ENCODE measurements at places on chromosomes 6 and 20.

- DNase-seq = no peak
Observed at GRCh38 chr6:148382861-148383260, 40.2 kb downstream of the SASH1 start.

- no peak for DNase-seq
Observed at GRCh38 chr6:78199044-78199443, 546.2 kb downstream of the MEI4 start.

DNA sequence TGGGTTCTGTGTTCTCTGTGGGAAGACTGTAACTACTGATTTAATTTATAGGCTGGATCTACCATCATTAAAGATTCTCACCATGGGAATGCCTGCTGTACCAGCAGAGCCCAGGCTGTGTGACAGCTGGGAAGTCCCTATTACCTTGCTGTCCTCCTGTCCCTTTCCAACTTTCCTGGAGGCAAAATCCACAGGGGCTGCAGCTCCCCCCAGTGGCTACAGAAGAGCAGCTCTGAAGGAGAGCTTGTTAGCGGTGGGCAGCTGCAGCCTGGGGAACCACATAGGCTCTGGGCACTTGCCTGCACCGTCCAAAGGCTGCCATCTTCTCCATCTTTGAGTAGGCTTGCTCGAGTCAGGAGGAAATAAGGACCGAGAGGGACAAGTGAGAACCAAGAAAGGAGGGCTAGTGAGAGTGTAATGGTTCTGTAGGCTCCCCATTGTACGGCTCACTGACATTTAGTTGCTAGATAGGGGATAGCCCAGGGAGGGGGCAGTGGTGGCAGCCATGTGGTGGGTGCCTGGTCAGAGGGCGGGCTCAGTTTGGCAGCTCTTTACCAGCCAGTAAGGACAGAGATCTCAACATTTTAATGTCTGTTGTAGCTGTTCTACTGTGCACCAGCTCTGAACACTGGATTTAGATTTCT is 155.1 kb upstream of the MLIP start:
- no peak for DNase-seq

- DNase-seq = no peak
Observed at GRCh38 chr6:16651871-16652270, 109.4 kb downstream of the ATXN1 start.

DNA sequence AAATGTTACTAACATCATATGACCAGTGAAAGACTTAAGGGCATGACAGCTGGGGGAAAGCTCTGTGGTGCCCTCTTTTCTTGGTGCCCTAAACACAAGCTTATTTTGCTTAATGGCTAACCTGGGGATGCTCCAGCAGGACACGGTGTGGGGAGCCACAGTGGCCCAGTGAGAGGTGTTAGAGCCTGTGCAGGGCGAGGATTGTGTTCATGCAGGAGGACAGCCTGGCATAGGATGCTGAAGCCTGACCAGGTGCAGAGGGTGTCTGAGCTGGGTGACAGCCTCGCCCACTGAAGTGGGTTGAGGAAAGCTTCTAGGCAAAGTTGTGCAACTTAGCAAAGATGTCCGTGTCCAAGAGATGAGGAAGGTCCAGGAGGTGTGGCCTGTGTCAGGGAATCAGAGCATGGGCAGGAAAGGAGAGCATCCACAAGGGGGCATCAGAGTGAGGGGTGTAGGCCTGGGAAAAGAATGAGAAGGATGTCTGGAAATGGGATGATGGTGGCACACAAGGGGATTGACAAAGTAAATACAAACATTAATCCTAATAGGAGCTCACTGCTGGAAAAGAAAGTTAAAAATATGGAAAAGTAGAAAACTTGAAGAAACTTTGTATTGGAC is 33.9 kb downstream of the SLC17A4 start:
- DNase-seq = peak; percentile 8

DNA sequence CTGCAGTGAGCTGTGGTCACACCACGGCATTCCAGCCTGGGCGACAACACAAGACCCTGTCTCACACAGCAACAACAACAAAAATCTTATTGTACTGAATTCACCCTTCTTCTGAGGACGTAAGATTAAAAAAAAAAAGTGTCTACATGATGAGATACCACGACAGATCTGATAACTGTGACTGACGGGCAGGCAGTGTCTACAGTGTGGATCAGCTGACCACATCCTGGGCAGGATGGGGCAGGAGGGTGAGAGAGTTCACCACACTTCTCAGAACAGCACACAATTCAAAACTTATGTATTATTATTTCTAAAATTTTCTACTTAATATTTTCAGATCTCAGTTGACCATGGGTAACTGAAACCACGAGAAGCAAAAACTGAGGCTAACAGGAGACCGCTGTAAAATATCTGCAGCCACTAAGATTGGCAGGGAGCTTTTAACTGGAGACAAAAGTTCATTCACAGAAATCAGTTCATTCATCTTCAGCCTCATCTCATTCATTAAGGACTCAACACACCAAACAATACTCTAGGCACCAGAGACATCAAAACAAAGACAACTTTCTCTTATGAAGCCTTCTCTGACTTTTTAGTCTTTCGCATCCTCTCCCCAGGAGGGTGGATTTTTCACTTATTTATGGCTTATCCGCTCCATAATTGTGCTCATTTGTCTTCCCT is 15.7 kb upstream of the NHSL1 start:
- no peak for DNase-seq

GRCh38 chr6:13407709-13408695 is 79.4 kb downstream of the GFOD1 start:
- no peak for DNase-seq

DNA sequence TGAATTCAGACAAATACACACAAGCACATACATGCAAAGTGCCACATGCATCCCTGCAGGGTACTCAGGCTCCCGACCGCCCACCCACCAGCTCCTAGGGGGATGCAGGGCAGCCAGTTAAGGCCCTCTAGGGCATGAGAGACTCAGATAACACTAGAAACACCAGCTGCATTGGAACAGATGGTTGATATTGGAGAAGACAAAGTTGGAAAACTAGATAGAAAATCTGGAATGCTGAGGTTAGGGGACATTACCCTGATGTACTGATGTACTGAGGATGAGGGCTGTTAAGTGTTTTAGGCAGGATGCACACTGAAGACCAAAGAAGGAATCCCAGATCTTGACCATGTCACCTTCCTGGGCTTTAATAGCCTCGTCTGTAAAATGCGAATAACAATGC is 134.6 kb upstream of the ECI2 start:
- no peak for DNase-seq

DNA sequence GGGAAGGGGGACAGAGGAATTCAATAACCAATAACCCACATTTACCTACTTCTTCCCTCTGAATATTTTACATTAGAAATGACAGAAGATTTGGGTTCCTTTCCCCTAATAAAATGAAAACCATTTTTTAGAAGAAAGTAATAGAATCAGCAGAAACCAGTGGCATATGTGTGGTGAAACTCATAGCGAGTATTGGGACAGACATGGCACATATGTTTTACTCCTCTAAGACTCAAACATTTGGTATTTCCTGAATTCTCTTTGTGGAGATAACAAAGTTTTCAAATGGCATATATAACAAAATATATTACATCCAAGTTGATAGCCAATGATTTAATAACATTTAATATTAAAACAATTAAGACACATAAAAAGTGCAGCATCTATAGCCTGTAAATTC is 12.9 kb upstream of the BEND3 start:
- no peak for DNase-seq

- DNase-seq = no peak
Observed at GRCh38 chr6:31640612-31641011, 11.8 kb downstream of the BAG6 start.

DNA sequence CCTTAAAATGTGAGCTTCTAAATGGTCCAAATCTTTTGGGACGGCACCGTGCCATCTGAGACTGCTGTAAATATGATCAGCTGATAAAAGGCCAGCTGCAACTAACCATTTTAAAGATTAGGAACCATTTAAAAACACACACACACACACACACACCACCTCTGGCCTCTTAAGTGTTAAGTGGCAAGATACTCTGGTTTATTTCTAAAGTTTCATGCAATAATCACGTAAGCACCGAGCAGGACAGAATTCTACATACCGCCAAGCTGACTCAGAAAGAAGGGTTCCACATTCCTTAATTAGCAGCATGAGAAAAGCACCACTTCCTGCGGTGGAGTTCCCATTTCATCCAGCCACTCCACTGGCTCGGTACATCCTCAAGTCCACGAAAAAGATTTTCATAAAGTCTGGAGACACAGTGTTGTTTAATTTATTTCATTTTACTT is 17.8 kb upstream of the ZNF217 start:
- no peak for DNase-seq

GRCh38 chr6:43129434-43130194 is 41.5 kb upstream of the SRF start:
- no peak for DNase-seq

DNA sequence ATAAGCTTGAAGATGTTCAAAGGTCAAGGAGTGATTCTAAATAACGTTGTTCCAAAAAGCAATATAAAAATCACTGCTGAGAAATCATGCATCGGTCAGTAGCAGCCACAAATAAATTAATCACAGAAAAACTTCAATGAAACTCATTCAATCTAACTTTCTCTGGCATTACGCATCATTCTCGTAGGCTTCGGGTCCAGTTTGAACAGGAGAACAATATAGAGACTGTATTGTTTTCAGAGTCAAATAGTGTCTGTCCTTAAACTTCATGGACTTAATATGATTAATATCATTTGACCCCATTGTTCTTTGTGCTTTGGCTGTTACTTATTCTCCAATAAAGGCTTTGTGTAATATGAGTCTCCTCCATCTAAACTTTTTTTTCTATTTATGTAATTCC is 200.4 kb downstream of the C6orf118 start:
- DNase-seq = no peak

DNA sequence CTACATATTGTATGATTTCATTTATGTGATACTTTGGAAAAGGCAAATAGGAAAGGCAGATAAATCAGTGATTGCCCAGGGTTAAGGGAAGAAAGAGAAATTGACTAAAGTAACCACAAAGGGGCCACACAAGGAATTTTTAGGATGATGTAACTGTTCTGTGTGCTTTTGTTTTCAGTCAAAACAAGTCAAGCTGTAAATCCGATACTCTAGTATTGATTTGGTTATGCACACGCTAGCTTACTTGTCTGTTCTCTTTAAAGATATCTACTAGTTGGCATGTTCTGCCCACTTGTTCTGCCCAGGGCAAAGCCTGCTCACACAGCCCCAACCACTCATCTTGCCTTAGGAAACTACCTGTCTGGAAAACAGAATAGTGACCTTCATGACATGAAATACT is 6.4 kb downstream of the FBXL4 start:
- no peak for DNase-seq

DNA sequence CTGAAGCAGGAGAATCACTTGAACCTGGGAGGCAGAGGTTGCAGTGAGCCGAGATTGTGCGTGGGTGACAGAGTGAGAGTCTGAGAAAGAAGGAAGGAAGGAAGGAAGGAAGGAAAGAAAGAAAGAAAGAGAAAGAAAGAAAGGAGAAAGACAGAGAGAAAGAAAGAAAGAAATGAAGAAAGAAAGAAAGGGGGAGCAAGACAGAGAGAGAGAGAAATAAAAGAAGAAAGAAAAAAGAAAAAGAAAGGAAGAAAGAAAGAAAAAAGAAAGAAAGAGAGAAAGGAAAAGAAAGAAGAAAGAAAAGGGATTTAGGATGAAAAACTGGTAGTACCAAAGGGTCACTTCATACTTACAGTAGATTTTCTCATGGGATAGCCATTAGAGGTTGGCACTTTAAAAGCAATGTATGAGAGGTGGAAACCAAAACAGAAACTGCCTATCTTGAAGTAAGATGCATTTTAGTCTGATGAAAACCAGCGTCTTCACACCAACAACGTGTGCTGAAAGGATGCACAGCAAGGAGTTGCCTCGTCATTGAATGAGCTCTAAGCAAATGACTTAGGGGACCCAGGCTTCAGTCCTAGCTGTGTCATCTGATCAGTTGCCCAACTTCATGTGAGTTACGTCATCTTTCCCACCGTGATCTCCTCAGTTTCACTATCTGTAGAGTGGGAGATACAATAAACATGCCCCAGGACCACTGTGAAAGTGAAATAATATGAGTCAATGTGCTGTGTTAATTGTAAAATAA is 133.9 kb upstream of the NEDD9 start:
- peak; percentile 42 for DNase-seq

GRCh38 chr6:83613378-83613777 is 95.5 kb downstream of the SNAP91 start:
- DNase-seq = no peak

- no peak for DNase-seq
Observed at GRCh38 chr6:167898673-167899311, 72.1 kb downstream of the AFDN start.

GRCh38 chr6:77466451-77467437 is 3.5 kb upstream of the HTR1B start:
- no peak for DNase-seq

DNA sequence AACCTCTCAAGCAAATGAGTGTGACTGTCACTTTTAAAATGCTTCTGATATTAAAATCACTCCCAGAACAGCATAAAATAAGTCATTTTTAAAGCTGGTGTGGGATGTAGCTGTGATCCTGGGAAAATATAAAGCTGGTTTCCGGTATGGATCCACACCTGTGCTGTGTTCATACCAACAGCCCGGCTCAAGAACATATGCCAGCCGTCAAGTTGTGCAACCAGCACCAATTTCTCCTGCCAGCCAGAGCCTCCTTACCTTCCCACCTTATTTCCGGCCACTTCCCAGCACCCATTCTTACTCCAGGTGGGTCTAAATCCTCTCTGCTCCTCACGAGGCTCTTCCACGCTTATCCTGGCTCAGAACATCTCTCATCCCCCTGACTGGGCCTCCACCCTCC is 50.9 kb upstream of the RPS6KA2 start:
- no peak for DNase-seq

DNA sequence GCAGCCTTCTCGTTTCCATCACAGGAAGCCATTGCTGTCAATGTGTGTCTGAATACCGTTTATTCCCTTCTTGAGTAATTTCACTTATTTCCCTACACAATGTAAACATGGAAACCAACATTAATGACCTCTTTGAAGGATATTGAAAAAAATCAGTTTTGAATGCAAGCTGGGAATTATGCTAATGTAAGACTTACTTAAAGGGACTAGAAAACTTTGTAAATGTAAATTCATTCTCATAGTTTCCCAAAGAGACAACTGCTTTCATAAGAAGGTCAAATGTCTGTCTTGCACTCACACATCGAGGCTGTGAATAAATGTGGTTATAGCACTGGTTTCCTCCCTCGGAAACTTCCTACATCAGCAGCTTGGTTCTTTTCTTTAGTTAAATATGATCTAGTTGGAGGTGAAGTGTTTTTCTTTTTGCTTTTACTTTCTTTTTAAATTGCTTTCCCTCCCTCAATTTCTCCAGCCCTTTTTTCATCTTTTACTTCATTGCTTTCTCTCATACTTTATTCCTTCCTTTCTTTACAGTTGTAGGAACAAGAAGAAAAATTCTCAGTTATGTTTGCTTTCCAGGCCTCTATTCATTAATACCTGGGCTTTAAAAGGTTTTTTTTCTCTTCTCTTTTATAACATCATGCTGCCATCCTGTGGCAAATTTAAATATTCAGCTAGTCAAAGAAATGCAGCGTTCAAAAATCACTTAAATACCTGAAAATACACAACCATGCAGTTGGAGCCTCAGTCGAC is 108.3 kb downstream of the TNFAIP3 start:
- no peak for DNase-seq

GRCh38 chr6:45605971-45606370 is 228.2 kb upstream of the SUPT3H start:
- DNase-seq = no peak

Measured in stimulated activated CD8-positive, alpha-beta memory T cell treated with anti-CD3 and anti-CD28 coated beads, Interleukin-15, amount 100 ng/mL, for 48 hours (primary cell).